ENCODE measurements at places on chromosomes 7 and 10.

DNA sequence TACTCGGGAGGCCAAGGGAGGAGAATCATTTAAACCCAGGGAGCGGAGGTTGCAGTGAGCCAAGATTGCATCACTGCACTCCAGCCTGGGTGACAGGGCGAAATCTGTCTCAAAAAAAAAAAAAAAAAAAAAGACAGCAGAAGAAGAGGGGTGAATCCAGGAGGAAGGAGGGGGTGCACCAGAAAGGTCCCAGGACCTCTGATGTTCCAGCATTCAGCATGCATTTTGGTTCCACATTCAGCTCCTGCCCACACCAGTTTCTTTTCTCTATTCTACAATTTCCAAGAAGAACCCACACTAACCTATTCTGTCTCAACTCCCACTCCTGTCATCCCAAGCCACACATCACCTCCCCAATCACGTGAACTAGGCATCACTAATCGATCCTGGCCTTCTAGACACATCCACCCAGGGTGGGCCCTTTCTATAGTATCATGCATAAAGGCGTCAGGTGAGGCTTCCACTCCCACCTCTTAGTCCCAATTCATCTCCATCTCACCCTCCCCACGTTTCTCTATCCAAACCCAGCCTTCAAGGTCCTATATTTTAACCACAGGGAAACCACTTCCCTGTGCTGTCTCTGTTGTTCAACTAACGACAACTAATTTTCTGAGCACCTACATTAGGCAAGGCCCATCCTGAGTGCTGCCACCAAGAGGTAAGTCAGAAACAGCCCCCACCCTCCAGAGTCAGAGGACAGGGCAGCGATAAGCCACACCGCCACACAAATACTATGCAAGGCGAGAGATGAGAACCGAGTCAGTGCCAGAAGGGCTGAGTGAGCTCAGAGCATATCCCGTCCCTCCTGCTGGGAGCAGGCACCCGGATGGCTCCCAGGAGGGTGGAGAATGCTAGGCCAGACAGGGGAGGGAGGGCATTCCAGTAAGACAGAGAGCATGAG, 2.2 kb downstream of the ANXA11 start:
- peak; percentile 94 for DNase-seq

- DNase-seq = no peak
Measured at GRCh38 chr10:121754666-121755065, 156.4 kb upstream of the FGFR2 start.

- DNase-seq = peak; percentile 86
Measured at GRCh38 chr7:80135309-80136104, 876 bp downstream of the GNAI1 start.

- no peak for DNase-seq
Measured at GRCh38 chr7:41448104-41448503, 254.8 kb downstream of the INHBA start.

GRCh38 chr10:8061274-8062211, 7.1 kb downstream of the GATA3 start:
- peak; percentile 59 for DNase-seq

DNA sequence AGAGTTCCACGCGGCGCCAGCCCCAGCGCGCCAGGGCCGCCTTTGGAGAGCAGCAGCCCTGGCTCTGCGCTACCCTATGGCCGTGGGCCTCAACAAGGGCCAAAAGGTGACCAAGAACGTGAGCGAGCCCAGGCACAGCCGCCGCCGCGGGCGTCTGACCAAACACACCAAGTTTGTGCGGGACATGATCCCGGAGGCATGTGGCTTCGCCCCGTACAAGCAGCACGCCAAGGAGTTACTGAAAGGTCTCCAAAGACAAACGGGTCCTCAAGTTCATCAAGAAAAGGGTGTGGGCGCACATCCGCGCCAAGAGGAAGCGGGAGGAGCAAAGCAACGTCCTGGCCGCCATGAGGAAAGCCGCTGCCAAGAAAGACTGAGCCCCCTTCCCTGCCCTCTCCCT, 144.1 kb downstream of the SRPK2 start:
- no peak for DNase-seq

DNA sequence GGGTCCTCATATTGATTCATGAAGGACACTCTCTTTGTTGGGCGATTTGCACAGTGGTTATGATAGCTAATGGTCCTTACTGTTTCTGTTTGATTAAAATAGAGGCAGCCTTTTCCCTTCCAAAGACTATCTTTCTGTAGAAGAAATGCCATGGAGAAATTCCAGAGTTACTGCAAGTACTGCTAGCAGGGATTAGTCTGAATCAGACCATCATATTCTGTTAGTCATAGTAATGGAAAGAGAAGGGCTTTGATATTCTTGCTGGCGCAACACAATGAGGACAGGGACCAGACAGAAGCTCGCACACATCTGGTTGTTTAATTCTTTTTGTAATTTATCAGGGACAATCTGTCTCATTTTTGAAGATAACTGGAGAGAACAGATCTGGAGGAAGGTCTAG, 304.5 kb upstream of the FZD8 start:
- peak; percentile 58 for DNase-seq

DNA sequence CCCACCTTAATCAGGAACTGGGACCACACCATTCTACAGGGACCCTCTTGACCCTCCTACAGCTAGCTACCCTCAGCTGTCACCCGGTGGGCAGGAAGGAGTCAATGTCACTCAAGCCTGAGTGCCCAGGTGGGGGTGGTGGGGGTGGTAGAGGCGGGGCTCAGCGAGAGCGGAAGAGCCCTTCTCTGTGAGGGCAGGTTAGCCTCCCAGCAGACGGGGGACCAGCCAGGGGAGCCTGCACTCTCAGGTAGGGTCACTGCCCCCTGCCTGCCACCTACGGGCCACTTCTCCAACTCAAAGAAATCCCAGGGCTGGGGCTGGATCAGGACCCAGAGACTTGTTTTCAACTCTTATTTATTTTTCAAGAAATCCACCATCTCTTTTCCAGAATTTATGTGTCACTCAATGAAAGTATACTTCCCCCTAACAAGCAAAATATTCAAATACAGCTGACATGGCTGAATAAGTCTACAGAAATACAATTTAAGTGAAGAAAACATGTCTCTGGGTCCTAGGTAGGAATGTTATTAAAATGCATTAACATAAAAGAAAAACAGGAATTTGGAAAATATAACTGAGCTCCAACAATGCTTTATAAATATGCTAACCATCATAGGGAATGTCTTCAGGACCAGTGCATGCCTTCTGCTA, 63.4 kb upstream of the DDC start:
- no peak for DNase-seq

DNA sequence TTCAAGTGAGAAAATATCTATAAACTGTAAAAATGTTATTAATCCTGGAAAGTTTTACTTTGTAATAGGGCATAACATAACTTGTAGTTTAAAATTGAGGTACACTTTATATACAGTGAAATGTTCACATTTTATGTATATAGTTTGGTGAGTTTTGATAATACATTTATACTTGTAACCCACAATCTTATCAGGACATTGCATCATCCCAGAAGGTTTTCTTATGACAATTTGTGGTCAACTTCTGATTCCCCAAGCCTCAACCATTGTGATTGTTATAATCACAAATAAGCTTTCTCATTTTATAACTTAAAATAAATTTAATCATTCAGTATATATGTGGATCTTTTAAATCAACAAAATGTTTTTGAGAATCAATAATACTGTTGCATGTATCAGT, 151.1 kb downstream of the TFPI2 start:
- DNase-seq = no peak

- DNase-seq = no peak
Measured at GRCh38 chr10:126207313-126207771, 180.9 kb downstream of the ADAM12 start.

GRCh38 chr10:13183625-13184024, 22.3 kb downstream of the MCM10 start:
- DNase-seq = no peak

DNA sequence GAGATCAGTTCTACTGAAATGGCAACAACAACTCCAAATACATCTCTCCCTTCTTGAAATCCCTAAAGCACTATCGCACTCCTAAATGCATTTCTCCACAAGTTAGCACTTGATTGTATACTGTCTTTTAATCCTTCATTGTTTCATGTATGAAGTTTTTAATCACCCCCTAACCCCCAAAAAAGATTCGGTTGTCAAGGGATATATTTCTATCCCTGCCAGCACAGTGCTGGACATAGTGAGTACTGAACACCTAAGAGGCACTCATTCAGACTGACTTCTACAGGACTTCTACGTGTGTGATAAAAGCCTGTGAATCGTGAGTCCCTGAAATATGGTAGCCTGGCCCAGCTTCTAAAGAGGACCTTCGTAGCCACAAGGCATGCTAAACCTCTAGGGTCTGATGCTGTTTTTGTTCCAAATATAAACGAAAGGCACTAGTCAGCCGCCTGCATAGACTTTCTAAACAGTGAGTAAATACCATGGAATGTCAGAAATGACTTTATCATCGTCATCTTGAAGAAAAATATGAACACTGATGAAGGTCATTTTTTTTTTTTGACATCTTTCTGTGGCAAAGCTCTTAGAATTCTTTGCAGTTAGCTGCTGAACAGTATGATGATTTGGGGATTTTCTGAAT, 14.6 kb upstream of the ZSCAN21 start:
- DNase-seq = peak; percentile 94

DNA sequence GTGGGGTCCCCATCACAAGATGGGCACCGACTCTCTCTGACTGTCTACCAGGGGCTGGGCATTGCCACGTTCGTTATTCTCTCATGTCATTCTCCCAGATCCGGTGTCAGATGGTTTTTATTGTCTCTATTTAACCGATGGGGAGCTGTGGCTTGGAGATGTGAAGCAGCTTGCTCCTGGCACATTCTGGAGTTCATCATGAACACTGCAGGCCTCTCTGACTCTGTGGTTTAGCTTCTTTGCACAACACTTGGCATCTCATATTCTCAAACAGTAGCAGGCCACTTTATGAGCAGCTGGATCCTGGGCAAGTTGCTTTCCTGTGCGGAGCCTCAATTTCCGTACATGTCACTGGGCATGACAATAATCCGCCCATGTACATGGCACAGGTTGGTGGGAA, 119.9 kb downstream of the LRRC18 start:
- DNase-seq = no peak

GRCh38 chr7:98555403-98555802, 61.7 kb upstream of the NPTX2 start:
- no peak for DNase-seq

DNA sequence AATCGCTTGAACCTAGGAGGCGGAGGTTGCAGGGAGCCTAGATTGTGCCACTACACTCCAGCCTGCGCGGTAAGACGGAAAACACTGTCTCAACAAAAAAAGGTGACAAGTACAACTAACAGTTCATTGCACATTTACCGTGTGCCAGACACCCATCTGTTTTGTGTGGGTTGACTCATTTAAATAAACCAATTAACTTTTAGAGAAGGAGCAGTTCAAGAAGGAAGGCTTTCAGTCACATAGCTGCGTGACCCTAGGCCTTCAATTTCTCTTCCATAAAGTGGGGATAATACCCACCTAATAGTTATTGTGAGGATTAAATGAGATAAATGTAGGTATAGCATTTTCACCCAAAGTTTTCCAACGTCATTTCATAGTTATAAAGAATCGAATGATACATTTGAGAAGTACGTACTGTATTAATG, 52.3 kb upstream of the KDM7A start:
- DNase-seq = no peak

DNA sequence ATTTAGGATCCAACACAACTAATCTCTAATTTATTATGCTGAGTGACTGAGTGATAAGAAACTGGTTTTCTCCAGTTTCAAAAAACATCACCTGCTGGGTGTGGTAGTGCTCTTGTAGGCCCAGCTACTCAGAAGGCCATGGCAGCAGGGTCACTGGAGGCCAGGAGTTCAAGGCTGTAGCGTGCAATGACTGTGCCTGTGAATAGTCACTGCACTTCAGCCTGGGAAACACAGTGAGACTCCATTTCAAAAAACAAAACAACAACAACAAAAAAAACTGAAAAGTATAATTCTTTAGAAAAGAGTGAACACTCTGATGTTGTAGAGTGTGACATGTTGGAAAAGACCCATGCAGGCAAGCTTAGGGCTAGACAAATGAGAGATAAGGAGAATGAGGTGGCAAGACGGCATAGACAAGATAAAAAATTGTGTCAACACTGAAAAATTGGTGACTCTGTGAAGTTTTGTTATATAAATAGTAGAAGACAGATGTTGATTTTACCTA, 150.1 kb upstream of the GPR22 start:
- DNase-seq = no peak
